ENCODE measurements at places on chromosomes 6 and 20.
A peak's percentile ranks its signal among the peaks of the same experiment; 100 is the strongest.

DNA sequence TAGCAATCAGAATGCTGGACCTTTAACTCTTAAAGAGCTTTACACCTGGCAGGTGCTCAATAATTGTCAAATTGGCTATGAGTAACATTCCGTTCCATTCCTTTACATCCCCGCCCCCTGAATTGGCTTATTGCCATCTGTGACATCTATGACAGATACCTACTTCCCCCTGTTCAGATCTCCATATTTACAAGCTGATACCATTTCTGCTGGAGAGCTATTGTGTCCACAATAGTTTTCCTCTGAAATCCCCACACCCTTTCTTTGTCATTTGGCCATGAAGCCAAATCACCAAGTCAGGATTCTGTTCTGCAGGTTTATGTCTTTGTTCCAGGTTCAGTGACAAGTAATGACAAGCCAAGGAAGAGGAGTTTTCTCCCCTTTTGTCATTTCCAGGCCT is 3.2 kb downstream of the CDH26 start:
- no peak for DNase-seq

DNA sequence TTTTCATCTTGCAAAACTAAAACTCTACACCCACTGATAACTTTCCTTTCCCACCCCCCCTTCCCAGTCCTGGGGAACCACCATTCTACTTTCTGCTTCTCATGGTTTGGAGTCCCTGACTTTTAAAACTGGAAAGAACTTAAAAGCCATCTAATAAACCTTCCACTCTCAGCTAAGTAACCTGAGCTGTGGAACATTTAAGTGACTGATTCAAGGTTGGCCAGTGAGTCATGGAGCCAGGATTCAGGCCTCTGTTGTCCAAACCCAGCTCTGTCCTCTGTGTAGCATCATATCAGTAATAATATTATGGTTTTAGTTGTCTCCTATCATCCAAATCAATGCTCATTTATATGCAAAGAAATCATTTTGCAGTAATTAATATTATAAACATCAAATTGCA is 176.0 kb upstream of the NT5E start:
- DNase-seq, result no peak

GRCh38 chr6:136783021-136783420 is 9.3 kb downstream of the MAP3K5 start:
- no peak for DNase-seq

GRCh38 chr20:50790651-50791277 is 4.1 kb upstream of the BCAS4 start:
- peak; percentile 85 for DNase-seq

DNA sequence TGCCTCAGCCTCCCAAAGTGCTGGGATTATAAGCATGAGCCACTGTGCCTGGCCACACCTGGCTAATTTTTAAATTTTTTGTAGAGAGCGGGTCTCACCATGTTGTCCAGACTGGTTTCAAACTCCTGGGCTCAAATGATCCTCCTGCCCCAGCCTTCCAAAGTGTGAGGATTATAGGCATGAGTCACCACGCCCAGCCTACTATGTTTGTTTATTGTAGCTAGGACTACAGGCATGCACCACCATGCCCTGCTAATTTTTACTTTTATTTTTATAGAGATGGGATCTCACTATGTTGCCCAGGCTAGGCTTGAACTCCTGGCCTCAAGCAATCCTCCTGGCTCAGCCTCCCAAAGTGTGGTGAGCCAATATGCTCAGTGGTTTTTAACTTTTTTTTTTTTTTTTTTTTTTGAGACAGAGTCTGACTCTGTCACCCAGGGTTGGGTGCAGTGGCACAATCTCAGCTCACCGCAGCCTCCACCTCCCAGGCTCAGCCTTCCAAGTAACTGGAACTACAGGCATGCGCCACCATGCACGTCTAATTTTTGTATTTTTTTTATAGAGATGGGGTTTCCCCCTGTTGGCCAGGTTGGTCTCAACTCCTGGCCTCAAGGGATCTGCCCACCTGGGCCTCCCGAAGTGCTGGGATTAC is 12.0 kb upstream of the DDX43 start:
- DNase-seq, result peak; percentile 9
